ENCODE measurements at places on chromosomes 7 and 10.
A peak's percentile ranks its signal among the peaks of the same experiment; 100 is the strongest.

- no peak for DNase-seq
Measured at GRCh38 chr7:133746305-133746704, 380.8 kb upstream of the LRGUK start.

- DNase-seq: no peak
Measured at GRCh38 chr7:75049817-75050216, 23.8 kb downstream of the RCC1L start.

- no peak for DNase-seq
Measured at GRCh38 chr10:69090685-69091084, 2.8 kb downstream of the SRGN start.

- DNase-seq: no peak
Measured at GRCh38 chr10:56605051-56605450, 244.0 kb upstream of the ZWINT start.

DNA sequence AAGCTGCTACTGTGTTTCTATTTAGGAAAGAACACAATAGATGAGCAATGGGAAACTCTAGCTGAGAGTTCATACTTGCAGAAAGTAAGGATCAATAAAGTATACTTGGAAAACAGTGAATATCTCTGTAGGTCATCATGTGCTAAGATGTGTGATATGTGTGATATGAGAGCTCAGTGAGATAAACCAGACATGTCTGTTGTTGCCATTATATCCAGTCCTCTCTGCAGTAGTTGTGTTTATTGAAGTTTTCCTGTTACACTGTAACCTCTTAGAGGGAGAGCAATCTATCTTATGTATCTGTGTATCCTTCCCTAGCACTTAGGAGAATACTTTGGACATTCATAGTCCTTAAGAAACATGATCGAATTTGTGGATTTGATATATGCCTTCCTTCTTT lies 19.1 kb downstream of the TRUB1 start:
- DNase-seq: no peak

GRCh38 chr7:21108182-21108581 lies 319.7 kb upstream of the SP4 start:
- DNase-seq: no peak

DNA sequence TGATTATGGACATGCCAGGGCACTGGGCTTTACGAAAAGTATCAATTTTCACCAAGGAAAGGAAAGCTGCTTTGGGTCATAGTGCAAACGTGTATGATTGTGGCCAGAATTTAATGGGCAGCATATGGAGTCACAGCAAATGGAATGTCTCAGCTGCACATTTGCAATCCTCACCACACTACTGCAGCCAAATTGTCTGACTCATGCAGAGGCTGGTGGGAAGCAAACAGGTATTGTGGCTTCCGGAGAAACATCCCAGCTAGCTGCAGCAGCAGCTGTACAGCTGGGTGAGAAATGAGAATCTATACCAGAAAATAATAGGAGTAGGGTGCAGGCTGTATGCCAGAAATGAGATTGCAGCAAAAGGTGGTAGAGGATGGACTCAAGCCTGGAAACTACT lies 374.7 kb upstream of the VWC2 start:
- peak; percentile 41 for DNase-seq

DNA sequence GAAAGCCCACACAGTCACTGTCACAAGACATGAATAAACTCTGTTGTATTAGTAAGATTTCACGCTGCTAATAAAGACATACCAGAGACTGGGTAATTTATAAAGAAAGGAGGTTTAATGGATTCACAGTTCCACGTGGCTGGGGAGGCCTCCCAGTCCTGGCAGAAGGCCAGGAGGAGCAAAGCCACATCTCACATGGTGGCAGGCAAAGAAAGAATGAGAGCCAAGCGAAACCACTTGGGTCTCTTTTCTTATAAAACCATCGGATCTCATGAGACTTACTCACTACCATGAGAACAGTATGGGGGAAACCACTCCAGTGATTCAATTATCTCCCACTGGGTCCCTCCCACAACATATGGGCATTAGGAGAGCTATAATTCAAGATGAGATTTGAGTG lies 110.2 kb downstream of the ST8SIA6 start:
- DNase-seq: no peak

GRCh38 chr7:149284850-149285585 lies 23.0 kb downstream of the ZNF783 start:
- DNase-seq: peak; percentile 99

DNA sequence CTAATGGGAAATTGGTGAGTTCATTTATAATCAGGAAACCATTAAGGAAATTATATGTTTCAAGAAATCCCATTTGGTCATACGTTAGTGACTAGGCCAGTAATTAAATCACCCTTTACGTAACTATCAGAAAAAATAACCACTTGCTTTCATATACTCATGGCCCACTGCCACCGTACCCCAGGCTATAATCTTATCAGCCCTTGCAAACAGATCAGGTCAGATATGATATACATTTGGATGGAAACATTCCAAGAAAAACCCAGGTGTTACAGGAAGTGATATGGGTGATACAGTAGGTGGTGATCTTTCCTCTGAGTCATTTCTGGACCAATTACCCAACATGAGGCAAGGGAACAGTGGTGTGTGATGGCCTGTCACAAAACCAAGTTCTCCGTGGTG lies 481.0 kb upstream of the SEMA3A start:
- DNase-seq: no peak

- DNase-seq: no peak
Measured at GRCh38 chr10:1148855-1149605, 92.8 kb downstream of the WDR37 start.

- peak; percentile 91 for DNase-seq
Measured at GRCh38 chr10:70673043-70673928, 980 bp downstream of the ADAMTS14 start.

DNA sequence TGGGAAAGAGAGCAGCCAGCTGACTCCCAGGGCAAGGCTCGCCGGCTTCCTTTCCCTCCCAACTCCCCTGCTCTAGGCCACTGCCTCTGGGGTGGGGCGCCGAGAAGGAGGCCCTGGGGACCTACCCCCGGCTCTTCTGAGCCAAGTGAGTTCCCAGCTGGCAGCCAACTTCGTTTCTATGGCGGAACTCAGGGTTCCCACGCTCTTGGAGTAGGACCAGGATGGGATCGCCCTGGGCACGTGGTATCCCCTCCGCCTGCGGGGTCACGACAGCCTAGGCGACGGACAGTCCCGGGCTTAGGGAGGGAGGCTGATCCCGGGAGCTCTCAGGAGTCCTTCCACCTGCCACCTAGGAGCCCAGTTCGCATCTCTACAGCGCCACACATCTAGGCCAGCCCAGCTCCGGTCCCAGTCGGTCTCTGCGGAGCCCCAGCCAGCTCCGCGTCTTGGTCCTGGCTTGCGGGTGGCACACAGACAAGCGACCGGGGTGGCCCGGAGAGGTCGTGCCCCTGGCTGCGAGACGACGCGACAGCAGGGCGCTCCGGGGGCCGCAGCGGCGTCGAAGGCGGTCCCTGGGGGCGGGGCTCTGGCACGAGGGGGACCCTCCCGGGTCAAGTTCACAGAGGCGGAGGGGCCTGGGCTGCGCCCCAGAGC lies 20.5 kb upstream of the GATA3 start:
- no peak for DNase-seq

DNA sequence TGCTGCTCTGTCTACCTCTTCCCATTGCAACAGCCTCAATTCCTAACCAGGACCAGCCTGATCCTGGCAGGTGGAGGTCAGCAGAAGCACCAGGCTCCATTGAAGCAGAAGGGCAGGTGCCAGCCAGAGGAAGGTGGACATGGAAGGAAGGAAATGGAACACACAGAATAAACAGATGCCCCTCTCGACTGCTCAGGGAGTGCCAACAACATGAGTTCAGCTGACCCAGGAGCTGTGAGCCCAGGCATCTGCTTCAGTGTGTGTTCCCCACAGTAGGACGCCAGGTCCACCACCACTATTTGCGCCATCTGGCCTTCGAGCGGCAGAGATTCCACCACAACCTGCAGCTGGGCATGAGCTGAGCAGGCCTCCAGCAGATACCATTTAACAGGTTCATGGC lies 56.7 kb downstream of the GPAM start:
- DNase-seq: no peak

- DNase-seq: no peak
Measured at GRCh38 chr10:7322623-7323022, 88.2 kb downstream of the SFMBT2 start.

GRCh38 chr7:98211676-98212531 lies 665 bp downstream of the BHLHA15 start:
- no peak for DNase-seq

DNA sequence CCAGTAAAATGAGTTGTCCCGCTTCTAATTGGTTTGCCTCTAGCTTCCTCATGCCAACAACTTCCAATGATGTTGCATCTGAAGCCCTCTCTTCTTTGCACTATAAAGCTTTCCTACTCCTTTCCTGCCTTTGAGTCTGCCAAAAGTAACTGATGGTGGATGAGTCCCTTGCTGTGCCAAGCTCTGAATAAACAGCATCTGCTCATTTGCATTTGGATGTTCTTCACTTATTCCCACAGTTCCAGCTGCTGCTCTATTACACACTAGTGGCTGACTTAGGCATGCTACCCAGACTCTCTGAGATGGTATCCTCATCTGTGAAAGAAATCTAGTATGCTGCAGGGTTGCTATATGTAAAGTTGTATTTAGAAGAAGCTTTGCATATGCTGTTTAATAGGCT lies 24.9 kb downstream of the SFR1 start:
- DNase-seq: no peak

- DNase-seq: no peak
Measured at GRCh38 chr7:26420422-26421019, 128.9 kb downstream of the SNX10 start.

DNA sequence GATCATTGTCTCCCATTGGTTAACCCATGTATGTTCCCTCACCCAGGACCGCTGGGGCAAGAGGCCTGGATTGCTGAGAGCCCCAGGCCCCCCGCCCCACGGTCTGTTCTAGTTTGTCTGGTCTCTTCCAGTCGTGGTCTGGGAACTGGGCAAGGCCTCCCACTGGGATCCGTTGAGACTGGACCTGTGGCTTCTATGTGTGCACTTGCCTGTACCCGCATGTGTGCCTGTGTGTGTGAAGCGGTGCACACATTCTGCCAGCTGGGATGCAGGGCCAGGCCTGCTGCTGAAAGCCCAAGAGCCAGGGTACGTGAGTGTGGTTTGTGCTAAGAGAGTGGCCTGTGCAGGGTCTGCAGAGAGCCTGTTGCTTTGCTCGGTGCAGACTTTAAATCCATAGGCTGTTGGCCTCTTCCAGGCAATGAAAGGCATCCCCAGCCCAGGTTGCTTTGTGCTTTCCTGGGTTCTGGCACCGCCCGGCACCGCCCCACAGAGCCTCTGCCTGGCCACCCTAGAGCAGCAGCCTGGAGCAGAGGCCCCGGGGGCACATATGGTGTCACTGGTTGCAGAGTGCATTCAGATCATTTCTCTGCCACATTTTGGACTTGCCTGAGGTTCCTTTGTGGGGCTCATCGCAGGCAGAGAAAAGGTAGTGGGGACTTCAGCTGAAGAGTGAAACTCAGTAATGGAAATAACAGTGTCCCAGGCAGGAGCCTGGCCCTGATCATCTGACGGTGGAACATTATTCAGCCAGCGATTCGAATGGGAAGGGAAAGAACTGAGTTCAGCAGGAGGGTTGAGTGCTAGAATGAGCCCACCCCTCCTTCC lies 215.5 kb downstream of the GLRX3 start:
- no peak for DNase-seq

DNA sequence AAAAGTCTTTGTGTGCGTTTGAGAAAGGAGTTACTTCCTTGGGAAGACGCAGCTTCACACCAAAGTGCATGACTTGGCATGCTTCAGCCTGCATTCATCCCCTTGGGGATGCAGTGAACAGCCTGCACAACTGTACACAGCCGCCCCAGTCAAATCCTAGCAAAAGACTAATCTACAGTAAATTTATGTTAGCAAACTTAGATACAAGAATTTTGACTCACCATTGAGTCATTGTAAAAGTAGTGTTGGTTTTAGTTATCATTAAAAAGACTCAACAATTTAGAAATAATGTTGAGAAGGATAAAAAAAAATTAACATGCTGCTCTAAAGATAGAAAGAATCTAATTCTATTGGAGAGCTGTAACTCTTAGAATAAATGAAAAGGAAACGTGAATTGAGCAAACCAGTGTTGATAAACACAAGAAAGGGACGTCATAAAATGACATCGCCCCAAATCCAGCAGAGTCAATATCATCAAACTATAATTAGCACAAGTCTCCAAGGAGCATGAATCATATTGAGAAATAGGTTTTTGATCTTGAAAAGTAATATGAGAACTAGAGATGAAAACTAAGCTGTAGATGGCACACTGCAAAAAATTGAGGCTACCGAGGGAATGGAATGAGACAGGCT lies 11.9 kb upstream of the OPTN start:
- peak; percentile 59 for DNase-seq

DNA sequence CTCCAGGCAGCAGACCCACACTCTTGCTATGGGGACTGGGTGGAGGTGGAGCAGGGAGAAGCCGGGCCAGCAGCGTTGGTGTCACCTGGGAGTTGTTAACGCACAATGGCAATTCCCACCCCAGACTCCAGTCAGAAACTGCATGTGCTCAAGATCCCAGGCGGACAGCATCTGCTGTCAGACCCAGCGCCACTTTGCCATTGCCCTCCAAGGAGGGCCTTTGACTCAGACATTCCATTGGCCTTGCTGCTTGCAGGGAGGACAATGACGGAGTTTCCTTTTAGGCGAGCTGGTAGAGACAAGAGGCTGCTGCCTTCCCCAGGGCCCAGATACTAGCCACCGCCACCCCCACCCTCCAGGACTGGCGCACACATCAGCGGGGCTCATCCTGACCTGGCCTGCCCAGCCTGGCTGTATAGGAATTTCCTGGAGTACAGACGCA lies 34.5 kb downstream of the ZNF775 start:
- no peak for DNase-seq

DNA sequence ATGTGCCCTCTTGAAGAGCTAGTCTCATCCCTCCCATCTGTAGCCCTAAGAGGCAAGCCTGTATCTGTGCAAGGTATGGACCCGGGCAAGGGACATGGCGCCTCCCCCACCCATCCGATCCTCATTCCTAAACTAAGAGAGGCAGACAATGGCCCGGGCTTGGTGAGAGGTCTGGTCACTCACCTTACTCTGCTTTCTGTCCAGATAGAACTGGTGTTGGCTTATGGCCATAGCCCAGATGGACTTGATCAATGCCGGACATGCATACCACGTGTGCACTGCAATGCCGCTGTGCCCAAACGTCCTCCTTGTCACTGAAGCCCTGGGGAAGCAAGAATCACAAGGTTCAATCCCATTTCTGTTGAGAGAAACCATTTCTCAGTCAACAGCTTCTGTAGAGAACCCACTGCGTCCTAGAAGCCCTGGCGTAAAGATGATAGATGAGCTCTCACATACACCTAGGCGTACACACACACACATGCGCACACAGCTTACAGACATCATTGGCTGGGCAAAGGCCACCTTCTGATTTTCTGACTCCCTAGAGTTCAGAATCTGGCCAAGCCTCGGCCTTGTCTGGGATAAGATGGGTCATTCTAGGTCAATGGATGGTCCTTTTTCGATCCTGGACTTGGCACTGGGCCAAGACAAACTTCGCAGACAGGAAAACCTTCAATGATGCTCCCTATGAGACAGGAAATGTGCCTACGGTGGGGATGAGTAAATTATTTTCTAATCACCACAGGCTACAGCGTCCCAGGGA lies 114.6 kb downstream of the PRPF18 start:
- no peak for DNase-seq
